ENCODE measurements at places on chromosomes 13 and 19.

- DNase-seq: no peak
Measured at GRCh38 chr13:48775804-48776203, 122.1 kb downstream of the CYSLTR2 start.

DNA sequence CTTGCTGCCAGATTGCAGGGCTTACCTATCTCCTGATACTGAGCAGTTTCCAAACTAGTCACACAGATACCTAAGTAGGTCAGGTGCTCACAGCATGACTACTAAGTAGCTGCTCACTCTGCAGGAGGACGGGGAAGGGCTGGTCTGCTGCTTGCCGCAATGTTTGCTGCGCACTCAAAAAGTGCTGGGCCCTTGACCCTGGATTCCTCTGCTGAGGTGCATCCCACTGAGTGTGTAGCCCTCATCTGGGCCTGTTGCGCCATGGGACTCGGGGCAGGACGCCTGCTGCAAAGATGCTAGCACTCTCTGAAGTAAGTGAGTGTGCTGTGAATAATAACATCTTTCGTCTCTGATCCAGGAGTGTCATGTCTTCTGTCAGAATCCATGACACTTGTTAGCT lies 59.2 kb upstream of the MEDAG start:
- DNase-seq: no peak

GRCh38 chr13:111846391-111847159 lies 220.4 kb upstream of the SOX1 start:
- DNase-seq: peak; percentile 81

DNA sequence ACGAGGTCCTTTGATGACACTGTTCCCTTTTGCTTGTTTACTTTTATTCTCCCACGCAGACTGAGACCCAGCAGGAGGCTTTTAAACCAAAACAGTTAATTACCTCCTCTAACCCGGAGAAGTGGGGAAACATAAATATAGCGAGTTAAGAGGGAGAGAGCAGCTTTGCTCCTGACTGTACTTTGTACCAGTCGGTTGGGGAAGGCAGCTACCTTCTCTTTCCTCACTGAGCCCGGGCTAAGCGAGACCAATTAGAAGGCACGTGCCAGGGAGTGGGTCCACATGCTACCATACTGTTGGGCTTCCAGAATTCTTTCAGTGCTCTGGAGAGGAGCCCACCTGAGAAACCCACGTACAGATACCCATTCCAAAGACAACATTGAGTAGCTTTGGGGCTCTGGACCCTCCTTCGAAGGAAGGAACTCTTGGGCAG lies 124.2 kb downstream of the ZIC5 start:
- no peak for DNase-seq

- no peak for DNase-seq
Measured at GRCh38 chr13:112814905-112815585, 125.2 kb downstream of the ATP11A start.

GRCh38 chr19:2887391-2887914 lies 13.3 kb upstream of the ZNF57 start:
- peak; percentile 28 for DNase-seq

- DNase-seq: no peak
Measured at GRCh38 chr19:52692431-52693008, 42.3 kb downstream of the ZNF611 start.

DNA sequence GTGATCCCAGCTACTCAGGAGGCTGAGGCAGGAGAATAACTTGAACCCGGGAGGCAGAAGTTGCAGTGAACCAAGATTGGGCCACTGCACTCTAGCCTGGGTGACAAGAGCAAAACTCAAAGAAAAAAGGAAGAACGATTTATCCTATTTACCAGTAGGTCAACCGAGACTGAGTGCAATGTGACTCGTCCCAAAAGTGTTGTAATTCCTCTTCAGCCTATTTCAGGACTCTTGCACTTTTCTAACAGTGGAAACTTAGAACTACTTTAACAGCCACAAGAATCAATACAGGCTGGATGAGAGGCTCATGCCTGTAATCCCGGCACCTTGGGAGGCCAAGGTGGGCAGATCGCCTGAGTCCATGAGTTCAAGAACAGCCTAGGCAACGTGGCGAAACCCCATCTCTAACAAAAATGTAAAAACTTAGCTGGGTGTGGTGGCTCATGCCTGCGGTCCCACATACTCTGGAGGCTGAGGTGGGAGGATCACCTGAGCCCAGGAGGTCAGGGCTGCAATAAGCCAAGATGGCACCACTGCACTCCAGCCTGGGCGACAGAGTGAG lies 4.3 kb upstream of the NR1H2 start:
- DNase-seq: no peak

DNA sequence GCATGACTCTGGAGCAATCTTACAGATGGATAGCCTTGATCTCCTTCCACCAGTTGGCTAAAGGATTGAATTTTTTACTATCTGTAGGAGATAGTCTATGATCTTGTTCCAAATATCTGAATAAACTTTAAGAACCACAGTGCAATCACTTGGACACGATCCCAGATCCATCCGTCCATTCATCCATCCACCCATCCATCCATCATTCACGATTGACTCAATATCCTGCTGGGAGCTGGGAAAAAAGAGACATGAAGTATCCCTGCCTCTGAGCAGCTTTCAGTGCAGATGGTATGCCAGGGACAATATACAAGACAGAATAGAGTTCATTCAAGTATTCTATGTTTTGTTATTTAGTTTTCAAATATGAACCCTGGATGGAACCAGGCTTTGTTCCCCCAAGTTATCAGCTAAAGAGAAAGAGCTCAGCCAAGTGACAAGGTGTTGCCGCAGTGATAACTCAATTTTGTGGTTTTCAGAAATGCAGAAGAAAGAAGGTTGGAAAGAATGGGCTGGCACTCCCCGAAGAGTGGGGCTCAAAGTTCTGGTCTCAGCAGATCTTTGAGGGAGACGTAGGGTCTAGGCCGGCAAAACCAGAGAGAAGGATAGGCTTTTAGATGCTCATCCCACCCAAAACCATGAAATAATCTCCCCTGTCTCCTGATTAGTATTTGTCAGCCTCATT lies 66.3 kb downstream of the IRS2 start:
- DNase-seq: no peak

DNA sequence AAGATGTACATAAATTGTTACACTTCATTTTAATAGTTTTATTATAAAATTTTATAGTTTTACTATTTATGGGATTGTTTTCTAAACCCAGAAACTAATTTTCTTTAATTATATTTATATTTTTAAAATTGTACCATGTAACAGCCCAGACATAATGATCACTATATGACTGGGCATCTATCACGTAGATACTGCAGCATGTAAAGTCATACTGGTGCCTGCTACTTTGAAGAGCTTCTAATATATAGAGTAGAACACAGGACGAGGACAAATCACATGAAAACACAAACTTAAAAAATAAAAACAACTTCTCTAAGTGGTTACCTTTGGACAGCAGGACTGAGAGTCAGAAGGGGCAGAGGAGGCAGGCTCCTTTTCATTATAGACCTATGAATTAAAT lies 5.3 kb downstream of the ELF1 start:
- DNase-seq: no peak

- DNase-seq: no peak
Measured at GRCh38 chr13:23679220-23679619, 109.0 kb downstream of the TNFRSF19 start.

DNA sequence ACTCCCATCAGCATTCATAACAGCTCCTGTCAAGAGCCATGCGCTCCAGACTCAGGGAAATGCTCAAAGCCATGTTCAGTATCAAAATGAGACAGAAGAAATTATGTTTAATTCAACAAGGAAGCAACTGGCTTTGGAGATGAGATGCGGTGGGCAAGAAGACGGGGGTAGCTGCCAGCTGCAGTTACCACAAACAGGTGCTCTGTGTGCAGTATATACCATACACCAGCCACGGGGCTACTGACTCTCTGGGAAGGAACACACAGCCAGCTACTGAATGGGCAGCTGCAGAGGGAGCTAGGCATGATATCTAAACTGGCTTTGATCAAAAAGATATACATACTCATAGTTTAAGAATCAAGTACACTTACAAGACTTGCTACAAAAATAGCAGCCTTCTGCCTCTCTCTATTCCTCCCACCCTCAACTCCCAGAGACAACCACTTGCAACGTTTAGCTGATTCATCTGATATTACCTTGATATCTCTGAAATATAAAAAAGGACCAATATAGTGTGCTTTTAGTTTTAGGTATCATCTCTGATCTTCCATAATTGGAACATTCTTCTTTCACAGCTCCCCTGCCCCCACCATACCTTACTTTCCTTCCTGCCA lies 593.0 kb downstream of the UQCRFS1 start:
- DNase-seq: no peak

DNA sequence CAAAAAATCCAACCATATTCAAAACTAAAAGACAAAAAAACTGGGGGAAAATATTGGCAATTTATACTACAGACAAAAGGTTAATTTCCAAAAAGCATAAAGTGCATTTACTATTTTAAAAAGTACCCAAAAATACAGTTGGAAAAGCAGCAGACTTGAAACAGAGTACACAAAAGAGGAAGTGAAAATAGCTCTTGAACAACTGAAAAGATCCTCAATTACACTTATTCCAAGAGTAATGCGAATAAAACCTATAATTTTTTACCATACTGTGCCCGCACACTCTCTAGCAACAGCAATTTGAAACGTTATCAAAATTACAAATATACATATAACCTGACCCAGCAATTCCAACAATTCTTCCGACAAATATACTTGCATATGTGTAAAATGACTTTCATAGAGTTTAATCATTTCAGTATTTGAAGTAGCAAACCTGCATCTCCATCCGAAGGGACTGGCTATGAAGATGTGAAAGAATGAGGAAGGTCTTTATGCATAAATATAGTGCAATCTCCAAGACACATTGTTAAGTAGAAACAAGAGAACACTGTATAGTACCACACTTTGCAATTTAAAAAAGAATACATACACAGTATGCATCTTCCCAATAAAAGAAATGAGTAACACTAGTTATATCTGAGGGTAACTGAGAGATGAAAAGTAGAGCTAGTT lies 25.4 kb downstream of the ALG5 start:
- DNase-seq: no peak

DNA sequence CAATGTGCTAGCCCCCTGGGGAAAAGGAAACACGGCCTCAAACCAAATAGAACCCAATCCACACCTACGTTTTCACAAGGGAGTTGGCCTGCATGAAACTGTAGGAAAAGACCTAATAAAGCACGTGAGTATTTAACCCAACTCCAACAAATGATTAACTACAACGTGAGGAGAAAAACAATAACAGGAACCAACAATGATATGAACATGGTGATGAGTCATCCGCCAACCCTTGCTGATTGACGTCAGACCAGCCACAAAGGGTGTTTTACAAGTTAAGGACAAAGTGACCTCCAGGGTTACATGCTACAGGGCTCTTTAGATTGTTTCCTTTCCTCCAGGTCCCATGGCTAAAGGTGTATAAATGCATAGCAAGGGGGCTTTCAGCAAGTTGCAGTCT lies 460.5 kb downstream of the COG6 start:
- no peak for DNase-seq

DNA sequence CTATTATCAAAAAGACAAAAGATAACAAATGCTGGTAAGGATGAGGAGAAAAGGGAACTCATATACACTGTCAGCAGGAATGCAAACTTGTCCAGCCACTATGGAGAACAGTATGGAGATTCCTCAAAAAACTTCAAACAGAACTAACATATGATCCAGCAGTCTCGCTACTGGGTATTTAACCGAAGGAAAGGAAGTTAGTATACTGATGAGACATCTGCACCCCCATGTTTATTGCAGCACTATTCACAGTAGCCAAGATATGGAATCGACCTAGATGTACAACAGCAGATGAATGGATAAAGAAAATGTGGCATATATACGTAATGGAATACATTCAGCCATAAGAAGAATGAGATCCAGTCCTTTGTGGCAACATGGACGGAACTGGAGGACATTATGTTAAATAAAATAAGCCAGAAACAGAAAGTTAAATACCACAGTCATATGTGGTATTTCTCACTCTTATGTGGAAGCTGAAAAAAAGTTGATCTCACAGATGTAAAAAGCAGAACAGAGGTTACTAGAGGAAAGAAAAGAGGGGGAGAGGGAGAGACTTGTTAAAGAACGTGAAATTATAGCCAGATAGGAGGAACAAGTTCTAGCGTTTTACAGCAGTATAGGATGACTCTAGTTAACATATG lies 83.2 kb downstream of the RUBCNL start:
- no peak for DNase-seq

- DNase-seq: no peak
Measured at GRCh38 chr13:93307136-93307535, 80.5 kb downstream of the GPC6 start.

- DNase-seq: no peak
Measured at GRCh38 chr13:98274921-98275487, 97.9 kb upstream of the RNF113B start.

DNA sequence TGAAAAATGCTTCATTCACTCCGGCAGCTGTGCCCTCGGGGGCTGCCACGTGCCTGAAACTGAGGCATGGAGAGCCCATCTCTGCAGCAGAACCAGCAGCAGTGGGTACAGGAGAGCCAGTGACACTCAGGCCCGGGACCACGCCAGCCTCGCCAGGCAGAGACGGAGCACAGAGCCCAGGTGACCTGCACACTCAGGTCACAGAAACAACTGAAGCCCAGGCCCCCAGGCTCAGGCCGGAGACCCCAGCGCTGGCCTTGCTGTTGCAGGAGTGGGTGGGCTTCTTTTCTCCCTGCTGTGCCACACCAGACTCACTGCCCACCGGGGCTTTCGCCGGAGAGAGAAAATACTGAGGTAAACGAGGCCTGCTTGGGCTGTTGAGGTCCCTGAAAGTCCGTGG lies 117.3 kb downstream of the SOX1 start:
- no peak for DNase-seq

DNA sequence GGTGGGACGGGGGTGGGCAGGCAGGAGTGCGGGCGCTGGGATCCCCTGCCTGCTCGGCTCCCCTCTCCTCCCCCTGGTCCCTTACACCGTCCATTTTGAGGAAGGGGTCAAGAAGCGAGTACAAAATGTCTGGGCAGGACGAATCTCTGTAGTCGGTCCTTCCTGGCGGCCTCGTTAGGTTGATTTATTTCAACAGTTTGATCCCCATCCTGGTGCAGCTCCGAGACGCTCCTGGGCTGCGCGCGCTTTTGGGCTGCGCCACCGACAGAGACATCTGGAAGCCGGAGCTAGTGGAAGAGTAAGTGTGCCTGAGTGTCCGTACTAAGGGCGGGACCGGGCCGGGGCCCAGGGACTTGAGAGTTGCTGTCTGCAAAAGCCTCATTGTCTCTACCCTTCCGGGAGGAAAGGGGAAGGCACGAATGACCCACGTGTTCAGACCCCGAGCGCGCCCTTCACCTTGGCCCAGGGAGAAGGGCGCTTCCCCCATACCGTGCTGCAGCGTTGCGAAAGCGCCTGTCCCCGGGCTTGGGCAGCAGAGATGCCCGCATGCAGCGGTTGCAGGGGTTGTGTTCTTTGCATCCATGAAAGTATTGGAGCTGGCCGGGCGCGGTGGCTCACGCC lies 1.8 kb downstream of the ZNF114 start:
- DNase-seq: peak; percentile 14
